ENCODE measurements at places on chromosomes 2 and 18.
A peak's percentile ranks its signal among the peaks of the same experiment; 100 is the strongest.

- no peak for DNase-seq
Measured at GRCh38 chr18:41025666-41026065, 929.4 kb upstream of the PIK3C3 start.

- DNase-seq: no peak
Measured at GRCh38 chr18:58998401-58999203, 133.9 kb downstream of the ZNF532 start.

- no peak for DNase-seq
Measured at GRCh38 chr2:37775908-37776250, 104.4 kb upstream of the CDC42EP3 start.

DNA sequence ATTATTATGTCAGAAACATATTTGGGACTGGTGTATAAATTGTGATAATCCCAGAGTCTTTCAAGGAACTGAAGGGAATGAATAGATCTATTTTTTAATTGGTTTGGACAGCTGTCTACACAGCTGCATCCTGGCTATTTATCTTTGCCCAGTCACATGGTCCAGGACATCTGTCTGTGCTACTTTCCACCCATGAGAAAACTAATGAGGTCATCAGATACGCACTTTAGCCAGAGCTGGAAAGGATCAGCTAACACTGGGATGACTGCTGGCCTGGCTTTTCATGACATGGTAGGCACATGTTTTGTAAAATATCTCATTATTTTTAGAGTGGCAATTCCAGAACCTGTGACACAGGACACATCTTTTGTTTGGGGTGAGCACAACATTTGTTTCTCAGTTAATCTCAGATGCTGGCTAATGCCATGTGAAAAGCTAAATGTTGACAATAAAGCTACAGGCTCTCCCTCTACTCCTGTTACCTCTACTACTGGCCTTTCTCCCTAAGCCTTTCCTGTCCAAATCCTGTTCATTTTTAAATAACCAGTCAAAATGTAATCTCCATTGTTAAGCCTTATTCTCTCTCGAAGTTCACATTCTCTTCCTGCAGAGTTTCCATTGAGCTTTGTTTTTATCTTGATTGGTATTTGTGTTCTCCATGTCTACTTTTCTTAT lies 500.7 kb downstream of the RIT2 start:
- no peak for DNase-seq

GRCh38 chr18:27778925-27779324 lies 398.0 kb downstream of the CDH2 start:
- no peak for DNase-seq

DNA sequence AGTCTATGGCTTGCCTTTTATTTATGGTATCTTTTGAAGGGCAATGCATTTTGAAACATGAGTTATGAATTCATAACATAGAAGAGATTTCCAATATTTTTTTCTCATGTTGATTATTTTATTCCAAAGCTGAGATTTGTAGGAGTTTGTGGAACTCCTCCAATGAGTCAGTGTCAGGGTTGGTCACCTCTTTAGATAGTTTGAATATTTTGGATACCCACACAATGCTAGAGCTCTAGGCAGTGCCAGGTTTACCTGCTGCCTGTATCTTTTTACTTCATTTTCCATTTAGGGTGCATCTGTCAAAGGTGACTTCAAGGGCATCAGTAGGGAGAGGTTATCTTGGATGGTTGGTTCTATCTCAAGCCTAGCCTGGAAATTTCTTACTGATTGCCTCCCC lies 152.7 kb downstream of the CERS6 start:
- no peak for DNase-seq

GRCh38 chr2:239726631-239727181 lies 298.4 kb downstream of the NDUFA10 start:
- DNase-seq: no peak

GRCh38 chr2:69779258-69780001 lies 37.5 kb downstream of the ANXA4 start:
- DNase-seq: peak; percentile 77

DNA sequence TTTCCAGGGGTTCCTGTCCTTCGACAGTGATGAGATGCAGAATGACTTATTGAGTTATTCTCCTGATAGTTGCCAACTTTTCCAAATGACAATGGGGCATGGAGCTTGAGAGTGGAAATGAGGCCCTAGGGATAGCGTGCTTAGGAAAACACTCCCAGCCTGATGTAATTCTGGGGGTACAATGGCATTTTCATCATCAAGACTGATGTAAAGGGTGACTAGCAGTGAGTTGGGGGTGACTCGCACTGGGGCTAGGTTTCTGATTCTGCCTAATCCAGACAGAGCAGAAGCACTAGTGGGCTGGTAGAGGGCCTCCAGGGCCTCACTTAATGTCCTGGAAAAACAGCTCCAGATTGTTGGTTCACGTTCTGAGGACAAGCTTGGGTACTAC lies 34.0 kb upstream of the IL37 start:
- no peak for DNase-seq

GRCh38 chr2:18432999-18433398 lies 127.5 kb downstream of the RDH14 start:
- DNase-seq: no peak

- DNase-seq: peak; percentile 85
Measured at GRCh38 chr2:88481691-88482336, 29.3 kb upstream of the FOXI3 start.

DNA sequence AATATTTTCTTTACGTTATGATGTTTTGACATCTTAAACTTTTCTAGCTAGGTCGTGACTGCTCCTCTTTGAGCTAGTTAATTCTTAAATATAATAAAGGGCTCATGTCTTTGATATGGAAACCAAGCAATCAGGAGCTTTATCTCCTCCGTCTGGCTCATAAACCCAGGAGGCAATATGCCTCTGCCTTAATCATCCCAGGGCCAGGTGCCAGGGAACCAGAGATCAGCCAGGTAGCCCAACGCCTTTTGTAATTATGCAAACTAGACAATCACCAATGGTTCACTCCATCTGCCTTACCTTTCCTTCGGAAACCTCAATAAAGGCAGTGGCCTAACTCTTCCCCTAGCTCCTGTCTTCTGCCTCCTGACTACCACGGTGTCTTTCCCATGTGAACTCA lies 213.7 kb downstream of the KCNJ3 start:
- DNase-seq: no peak

DNA sequence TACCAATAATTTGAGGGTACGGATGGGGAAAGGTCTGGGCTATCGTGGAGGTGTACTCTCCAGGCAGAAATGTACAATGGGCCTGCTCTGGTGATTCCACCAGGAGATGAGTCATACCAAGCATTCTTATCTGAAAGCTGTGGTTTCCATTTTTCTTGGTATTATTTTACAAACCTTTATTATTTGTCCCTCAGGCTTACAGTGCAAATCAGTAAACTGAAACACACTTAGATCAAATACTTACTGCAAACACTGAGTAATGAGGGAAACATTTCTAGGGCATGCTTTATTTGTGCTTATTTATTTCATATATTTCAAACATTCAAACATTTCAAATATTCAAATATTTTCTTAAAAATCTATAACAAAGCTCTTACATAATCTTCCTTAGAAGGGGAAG lies 319.8 kb downstream of the RND3 start:
- peak; percentile 86 for DNase-seq

DNA sequence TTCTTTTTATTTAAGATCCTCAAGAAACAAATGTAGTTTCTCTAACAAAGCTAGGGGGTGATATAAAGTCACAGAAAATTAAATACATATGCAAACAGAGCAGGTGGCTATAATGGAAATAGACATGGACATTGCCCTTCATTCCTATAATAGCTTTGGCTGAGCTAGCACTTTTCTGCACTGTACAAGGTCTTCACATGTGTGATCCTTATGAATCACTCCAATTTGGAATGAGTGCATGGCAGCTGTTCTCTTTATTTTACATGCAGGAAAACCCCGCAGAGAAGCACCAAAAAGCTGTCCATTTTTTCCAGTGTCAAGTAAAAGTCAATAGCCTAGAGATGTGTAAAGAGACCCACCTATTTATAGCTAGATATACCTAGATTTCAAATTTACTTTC lies 747.4 kb upstream of the SLC8A1 start:
- no peak for DNase-seq

DNA sequence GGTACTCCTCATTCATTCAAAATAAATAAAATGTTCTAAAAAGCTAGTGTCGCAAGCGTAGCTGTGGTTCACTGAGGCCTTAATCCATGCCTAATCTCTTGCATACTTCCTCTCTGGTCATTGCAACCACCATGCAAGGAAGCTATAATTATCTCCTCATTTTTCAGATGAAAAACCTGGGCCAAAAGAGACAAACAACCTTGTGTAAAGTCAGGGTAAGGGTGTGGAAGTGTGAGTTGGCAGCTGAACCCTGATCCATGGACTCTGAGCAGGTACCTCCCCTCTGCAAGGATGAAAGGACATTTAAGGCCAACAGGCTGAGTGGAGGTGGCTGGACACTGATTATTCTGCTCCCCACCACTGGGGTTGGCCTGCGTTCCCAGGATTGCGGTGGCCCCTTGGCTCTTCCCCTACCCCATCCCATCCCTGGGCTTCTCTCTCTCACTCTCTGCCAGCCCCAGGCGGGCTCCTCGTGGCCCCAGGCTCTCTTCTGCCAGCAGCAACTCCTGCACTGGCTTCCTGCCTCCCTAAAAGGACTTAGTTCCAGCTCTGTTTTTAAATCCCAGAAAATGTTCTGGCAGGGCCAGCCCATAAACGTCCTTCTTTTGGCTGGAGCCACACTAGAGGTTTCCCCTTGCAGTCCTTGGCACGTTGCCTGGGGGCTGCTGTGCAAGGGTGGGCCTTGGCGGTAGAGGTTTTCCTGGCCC lies 72.0 kb upstream of the AFF3 start:
- DNase-seq: no peak

DNA sequence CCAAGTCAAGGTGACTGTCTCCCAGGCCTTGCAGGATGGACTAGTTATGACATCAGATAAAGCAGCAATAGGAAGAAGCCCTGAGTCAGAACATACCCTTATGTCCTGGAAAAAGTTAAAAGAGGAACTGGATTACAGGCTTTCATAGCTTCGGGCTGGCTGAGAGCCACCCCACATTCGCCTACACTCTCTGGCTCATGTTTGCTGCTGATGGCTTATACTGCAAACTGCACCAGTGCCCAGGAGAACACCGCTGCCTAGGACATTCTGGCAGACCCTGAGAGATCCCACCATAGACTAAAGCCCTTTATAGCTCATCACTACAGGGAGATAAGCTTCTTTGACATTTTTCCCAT lies 20.3 kb downstream of the SLC8A1 start:
- no peak for DNase-seq

DNA sequence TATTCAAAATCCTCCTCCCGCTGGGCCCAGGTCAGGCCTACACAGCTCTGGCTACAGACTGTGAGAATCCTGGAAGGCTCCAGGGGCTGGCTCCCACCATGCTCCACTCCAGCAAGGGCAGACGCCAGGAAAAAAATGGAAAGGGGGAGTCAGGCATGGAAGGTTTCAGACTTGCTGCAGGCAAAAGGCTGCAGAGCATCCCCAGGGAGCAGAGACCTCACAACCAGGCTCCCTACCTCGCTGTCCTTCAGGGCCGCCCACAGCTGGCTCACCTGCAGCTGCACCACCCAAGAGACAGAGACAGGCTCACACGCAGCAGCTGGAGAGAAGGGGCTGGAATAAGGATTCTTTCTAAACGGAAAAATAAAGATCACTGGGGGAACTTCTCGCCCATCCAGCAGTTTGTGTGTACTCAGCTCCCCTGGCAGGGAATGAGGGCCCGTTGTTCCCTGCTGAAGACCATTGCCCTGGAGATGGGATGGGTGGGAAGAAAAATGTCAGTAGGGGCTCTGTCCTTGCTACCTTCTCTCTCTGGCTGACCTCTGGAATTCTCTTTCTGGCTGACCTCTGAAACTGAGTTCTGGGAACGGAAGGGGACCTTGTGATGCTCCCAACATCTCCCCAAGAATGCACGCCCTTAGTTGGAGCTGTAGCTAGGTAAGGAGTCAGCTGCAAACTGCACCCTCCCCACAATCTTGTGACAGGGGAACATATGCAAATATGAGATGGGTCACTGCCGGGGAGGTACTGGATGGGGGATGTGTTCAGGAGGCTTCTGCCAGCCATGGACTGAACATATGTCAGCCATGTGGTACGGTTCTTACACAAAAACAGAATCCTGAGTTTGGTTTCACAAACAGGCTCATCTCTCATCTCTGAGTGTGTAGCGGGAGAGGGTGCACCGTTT lies 34.5 kb downstream of the BCL2 start:
- DNase-seq: no peak

- DNase-seq: no peak
Measured at GRCh38 chr2:238127165-238128060, 11.1 kb upstream of the KLHL30 start.

GRCh38 chr2:135023886-135024485 lies 23.3 kb downstream of the MAP3K19 start:
- no peak for DNase-seq

DNA sequence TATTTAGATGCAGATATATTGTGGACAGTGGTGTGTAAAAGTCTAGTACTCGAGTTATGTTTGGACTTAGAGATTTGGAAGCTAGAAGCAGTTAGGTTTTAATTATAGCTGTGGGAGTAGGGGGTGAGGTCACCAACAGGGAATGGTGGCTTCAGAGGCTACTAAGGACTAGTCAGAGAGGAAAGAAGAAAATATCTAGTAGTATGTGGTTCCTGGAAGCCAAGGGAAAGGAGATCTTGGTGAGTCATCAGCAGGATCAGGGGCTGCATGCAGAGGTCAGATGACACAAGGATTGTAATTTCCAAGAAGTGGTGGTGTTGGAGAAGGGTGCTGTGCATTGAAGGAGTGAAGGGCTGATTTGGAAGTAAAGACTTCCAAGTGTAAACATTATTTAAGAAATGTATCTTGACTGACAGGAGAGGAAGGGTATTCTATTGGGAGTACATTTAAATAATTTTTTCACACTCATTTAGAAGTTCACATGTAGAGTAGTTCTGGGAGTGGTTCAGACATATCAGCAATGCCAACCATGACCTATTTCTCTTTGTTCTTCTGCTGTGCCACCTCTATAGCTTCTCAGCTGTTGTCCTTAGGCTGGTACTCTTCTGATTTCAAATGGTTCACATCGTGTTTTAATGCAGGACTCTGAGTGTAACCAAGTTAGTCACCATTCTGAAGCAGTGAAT lies 59.1 kb downstream of the ACSL3 start:
- DNase-seq: peak; percentile 72

DNA sequence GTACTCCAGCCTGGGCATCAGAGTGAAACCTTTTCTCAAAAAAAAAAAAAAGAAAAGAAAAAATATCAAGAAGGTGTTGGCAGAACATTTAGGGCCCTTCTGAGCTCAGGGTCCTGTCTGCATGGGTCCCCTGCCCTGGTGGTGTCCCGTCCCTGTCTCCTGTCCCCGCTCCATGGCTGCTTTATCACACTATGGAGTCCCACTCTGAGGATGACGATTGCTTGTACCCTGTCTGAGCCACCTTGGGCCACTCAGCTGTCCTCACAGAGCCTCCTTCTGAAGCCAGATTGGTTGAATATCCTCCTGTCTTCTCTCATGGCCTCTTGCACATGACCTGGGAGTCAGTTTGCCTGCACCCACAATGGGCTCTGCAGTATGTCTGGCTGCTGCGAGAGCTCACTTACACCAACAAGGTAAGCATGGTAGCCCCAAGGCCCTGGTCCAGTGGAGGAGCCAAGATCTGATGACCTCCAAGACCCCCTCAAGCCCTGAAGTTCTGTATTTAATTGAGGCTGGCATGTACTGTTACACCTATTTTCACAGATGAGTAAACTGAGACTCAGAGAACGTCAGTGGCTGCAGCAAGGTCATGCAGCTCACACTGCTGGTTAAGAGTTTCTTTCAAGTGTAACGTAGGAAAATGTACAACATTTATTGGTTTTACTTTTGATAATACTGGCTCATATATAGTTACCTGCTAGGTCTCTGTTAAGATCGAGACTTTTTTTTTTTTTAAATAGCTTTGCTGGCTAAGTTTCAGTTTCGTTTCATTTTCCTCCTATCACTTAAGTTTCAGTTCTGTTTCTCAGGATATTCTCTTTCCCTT lies 16.9 kb upstream of the ZCCHC2 start:
- no peak for DNase-seq

Data from PC-9 (cell line).